Endothelial cell of umbilical vein (primary cell): ENCODE measurements at places on chromosomes 5 and 9. TPM values are rescaled to one million over a fixed set of nuclear protein-coding genes. Genes with fewer than 3 reads are reported as not detected.

DNA sequence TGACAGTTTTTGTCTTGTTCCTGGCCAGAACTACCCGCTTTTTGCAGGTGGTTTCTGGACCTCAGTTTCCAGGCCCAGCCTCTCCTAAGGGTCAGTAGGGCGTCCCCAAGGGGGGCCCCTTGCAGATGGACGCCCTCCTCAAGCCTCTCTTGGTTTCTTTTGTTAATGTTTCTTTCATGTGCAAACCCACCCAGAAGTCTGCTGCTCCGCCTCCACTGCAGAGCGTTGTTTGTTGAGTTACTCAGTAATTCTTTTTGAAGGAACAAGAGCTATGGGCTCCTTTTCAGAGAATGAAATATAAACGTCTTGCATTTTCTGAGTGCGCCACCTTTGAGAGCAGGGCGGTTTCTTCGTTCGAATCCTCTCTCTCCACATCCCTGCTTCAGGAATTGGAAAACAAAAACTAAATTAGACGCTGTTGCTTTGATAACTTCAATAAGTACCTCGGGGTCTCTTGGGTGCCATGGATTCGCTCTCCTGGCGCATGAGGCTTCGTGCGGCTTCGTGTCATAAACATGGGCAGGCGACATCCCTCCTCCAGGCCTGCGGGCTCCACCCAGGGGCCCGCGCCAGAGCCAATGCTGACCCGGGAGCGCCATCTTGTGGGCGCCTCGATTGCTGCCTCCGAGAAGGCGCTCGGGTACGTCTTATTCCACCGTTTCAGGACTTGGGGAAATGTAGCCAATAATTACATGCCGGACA, 38.3 kb upstream of the CKMT2 start:
- peak; percentile 77 for DNase-seq

DNA sequence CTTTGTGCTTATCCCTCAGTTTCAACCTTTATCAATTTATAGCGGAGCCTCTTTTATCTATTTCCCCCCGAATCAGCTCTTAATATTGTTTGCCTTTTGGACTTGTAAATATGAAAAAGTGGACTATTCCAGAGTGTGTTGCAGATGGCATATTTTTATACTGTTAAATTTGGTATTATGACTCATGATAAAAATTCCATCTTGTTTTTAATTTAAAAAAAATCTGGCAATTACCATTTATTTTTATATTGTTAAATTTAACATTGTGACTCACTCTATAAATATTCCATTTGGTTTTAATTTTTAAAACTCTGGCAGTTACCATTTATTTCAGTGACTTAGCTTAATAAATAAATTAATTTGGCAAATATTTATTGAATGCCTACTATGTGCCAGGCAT, 37.5 kb downstream of the RBM27 start:
- DNase-seq: no peak

DNA sequence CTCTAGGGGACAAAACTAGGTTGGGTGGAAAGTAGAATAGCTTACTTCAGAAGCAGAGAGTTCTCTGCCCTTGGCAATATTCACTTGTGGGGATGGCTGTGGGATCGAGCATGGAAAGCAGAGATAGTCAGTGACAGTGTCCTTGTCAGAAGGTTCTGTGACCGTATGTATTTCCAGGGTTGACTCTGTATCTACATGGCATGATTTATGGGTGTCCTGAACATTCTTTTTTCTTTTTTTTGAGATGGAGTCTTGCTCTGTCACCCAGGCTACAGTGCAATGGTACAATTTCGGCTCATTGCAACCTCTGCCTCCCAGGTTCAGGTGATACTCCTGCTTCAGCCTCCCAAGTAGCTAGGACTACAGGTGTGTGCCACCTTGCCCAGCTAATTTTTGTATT, 77.4 kb upstream of the LHFPL2 start:
- DNase-seq: no peak

PLEKHG4B gene
- total RNA-seq: not detected in 2 replicates

TSSK1B gene
- total RNA-seq: 0.12 TPM in 1 of 2 replicates, not detected in the other

GRCh38 chr5:111774525-111774924, 17.5 kb upstream of the NREP start:
- peak; percentile 77 for DNase-seq

DNA sequence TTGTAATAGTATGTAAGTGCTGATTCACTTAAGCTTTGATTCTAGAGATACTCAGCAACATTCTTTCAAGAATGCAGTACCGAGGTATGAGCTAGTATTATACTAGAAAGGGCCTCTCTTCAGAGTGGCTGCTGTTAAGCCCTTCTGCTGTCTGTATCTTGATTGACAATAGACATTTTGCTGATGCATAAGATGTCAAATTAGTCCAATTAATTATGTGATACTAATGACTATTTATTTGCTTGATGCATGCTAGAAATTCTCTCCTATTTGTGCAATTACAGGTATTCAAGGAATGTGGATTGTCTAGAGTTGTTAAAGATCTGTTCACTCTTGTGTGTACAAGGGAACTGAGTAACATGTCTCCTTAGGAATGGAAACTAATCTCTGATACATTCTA, 92.3 kb upstream of the PTGER4 start:
- DNase-seq: no peak

NME5 gene
- 1.4 and 1.5 TPM in 2 replicates for total RNA-seq

TMC1 gene
- total RNA-seq: 0.48 and 1.5 TPM in 2 replicates

DNA sequence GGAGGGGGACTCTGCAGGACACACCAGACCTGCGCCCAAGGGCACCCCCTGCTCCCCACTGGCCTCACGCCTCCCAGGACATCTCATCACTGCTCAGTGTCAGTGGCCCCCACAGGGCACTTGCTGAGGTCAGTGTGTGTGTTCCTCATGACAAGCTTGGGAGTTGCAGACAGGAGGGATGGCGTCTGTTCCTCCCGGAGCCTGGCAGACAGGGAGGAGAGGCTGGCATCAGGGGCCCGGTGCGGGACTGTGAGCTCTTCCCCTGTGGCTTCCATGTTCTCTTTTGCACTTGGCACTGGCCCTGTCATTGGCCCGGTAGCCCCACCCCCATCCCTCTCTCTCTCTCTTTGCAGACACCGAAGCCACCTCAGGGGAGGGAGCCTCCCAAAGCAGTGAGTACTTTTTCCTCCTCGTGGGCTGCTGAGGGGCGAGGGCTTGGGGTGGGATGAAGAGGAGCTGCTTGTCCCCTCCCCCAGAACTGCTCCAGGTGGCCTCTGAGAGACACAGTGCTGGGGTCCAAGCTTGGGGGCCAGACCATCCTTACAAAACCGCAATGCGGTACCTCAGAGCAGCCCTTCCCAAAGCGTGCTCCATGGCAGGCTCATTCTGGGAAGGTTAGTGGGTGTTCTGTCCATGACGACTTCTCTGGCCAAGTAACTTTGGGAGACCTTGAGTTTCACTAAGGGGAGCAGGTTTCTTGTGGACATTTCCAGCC, 75.7 kb downstream of the AMBP start:
- no peak for DNase-seq

GRCh38 chr5:92635001-92635461, 946.0 kb downstream of the NR2F1-AS1 start:
- DNase-seq: no peak

DNA sequence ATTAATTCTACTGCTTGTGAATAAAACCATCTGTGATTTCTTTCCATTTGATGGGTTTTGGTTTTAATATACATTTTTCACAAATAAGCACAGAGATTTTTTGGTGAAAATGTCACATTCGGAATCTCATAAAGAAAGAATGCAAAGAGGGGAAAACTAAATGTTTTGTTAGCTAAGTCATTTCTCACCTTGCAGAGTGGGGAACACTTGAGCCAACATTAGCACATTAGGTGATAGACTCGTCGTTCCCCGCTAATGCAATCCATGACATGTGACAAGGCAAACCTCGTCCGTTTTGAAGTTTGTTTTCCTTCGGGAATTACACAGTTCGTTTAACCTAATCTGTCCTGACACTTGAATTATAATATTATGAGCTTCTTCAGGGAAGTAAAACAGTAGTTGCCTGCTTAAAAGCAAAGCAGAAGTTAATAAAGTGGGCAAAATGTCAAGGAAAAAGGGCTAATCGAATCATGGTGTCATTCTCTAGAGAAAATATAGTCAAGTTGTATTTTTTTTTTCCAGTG, 95.8 kb upstream of the LMX1B start:
- DNase-seq: no peak

DNA sequence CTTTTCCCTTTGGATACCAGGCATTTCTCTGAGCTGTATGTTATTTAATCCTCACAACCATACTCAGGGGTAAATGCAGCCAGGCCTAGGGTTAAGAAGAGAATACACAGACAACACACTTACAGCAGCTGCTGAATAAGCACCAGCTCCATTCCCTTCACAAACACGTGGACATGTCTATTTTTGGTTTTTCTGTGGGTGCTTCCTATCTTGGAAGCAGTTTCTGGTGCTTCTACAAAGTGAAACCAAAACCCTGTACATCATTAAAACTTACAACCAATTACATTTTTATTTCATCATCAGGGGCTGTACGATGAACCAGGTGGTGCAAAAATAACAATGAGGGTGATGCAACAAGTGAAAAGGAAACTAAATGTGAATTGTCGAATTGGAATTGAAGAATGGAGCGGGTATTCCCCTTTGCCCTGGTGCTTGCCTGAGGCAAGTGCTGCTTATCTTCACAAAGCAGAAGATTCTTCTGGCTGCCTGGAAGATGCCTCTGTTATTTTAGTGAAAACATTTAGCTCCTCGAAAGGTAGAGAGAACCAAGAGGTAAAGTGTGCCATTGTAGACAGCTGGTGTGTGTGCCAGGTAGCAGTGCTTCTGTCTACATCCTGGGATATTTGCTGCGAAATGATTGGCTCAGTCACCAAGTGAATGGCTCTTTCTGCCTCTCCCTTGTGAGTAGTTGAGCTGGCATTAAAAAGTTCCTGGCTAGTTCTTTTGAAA, 18.6 kb upstream of the IFNB1 start:
- peak; percentile 40 for DNase-seq

DNA sequence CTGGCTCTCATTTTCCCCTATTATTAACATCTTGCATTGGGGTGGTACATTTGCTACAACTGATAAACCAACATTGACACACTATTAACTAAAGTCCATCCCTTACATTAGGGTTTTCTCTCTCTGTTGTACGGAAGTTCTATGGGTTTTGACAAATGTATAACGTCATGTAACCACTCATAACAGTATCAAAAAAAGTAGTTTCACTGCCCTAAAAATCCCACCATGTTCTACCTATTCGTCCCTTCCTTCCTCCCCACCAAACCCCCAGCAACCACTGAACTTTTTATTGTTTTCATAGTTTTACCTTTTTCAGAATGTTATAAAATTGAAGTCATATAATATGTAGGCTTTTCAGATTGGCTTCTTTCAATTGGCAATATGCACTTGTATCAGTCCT, 40.1 kb downstream of the MLLT3 start:
- DNase-seq: no peak

DNA sequence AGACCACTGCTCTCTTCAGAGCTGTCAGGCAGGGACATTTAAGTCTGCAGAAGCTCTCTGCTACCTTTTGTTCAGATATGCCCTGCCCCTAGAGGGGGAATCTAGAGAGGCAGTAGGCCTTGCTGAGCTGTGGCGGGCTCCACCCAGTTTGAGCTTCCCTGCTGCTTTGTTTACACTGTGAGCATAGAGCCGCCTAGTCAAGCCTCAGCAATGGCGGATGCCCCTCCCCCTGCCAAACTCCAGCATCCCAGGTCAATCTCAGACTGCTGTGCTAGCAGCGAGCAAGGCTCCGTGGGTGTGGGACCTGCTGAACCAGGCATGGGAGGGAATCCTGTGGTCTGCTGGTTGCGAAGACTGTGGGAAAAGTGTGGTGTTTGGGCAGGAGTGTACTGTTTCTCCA, 59.9 kb downstream of the CAVIN4 start:
- no peak for DNase-seq

DNA sequence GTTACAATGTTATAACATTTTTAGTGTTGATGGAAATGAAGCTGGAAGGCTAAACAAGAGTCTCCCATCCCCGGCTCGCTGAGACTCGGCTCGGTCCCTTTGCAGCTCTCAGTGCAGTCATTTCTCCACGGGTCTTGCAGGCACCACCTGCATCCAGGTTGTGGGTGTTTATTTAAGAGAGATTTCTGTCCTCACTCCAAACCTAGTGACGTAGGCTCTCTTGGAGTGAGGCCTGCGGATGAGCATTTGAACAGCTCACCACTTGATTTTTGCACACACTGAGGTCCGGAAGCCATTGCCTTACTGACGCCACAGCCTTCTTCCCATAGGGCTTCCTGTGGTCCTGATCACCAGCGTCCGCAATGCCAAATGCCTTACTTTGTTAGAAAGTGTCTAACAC, 197.7 kb upstream of the OTULINL start:
- no peak for DNase-seq

DMRT1 gene
- total RNA-seq: 0.20 TPM in 1 of 2 replicates, not detected in the other

GRCh38 chr9:105355781-105356180, 92.1 kb upstream of the FSD1L start:
- no peak for DNase-seq

DNA sequence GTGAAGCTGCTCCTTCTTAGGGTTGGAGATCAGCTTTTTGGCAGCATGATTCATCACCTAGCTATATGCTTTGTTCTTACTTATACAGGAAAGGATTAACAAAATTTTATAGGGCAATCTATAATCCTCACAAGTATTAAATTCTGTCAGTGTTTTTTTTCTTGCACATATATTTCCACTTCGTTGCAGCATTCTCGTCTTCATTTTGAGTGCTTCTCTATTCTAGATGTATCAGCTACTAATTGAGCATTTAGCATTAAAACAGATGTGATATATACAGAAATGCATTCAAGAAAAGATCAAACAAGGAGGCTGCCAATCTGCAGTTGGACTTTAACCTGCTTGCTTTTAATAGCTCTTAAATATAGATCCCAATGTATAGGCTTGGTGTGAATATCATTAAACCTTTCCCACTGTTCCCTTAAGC, 3.6 kb upstream of the CTXN3 start:
- no peak for DNase-seq

- DNase-seq: no peak
These were observed 4.9 kb downstream of the NR4A3 start for GRCh38 chr9:99826579-99826978.

GRCh38 chr5:39201160-39201780, 18.1 kb downstream of the FYB1 start:
- DNase-seq: no peak

- DNase-seq: peak; percentile 96
These were observed 129.9 kb downstream of the RXRA start for GRCh38 chr9:134455934-134456755.

DNA sequence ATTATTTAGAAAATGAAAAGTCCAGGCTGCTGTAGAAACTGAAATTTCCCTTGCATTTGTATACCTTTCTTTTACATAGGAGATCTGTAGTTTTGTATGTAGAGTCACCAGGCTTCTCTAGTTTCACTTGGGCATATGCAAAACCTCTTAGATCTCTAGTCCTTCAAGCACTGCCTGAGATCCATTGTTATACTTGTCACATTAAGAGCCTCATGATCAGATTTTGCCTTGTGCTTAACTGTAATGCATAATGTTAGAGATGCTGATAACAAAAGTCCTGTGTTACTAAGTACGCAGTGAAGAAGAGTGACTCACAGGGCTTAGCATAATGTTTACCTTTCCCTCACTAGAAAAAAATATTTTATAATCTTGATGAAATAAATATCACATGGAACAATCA, 250.2 kb downstream of the CYLC2 start:
- DNase-seq: no peak

GRCh38 chr9:14298601-14299022, 15.3 kb downstream of the NFIB start:
- DNase-seq: peak; percentile 68

- DNase-seq: no peak
These were observed 192.5 kb downstream of the ZNF608 start for GRCh38 chr5:124553911-124554310.

GRCh38 chr9:18379073-18379811, 94.7 kb upstream of the ADAMTSL1 start:
- peak; percentile 70 for DNase-seq

LECT2 gene
- not detected in 2 replicates for total RNA-seq

SLC25A2 gene
- 0.39 and 0.46 TPM in 2 replicates for total RNA-seq

SLC25A48 gene
- total RNA-seq: not detected in 2 replicates

- no peak for DNase-seq
These were observed 54.1 kb downstream of the PRRC1 start for GRCh38 chr5:127571314-127572131.

PCDHB15 gene
- total RNA-seq: 0.55 and 0.69 TPM in 2 replicates
